ENCODE measurements at places on chromosomes 6 and 20.
A peak's percentile ranks its signal among the peaks of the same experiment; 100 is the strongest.

GRCh38 chr6:126307849-126308248 lies 32.1 kb upstream of the CENPW start:
- DNase-seq, result no peak

DNA sequence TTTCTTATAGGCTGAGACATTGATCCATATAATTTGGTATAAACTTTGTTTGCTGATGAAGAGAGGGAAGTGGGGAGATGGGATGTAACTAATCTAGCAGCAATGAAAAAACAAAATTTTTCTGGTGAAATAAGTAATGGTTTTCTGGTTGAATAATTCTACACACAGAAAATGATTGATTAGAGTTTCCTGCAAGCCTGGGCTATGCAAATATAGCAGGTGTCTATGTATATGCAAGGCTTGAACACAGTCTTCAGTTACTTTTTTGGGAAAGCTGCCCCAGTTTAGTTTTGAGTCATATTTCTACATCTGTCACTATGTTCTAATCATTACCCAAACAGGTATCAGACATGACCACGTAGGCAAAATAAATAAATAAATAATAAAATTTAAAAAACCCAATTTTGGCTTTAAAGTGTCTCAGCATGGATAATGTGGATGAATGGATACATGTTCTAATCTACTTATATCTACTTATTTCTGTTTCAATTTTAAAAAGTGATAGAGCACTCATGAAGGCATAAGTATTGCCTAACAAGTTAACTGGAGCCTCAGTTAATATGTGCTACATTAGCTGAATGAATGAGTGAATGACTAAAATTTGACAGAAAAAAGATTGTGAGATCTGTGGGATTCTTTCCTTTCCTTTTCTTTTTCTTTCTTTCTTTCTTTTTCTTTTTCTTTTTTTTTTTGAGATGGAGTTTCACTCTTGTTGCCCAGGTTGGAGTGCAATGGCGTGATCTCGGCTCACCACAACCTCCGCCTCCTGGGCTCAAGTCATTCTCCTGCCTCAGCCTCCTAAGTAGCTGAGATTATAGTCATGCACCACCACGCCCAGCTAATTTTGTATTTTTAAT lies 37.2 kb upstream of the TFB1M start:
- no peak for DNase-seq

GRCh38 chr20:24698189-24698588 lies 228.8 kb downstream of the SYNDIG1 start:
- no peak for DNase-seq

DNA sequence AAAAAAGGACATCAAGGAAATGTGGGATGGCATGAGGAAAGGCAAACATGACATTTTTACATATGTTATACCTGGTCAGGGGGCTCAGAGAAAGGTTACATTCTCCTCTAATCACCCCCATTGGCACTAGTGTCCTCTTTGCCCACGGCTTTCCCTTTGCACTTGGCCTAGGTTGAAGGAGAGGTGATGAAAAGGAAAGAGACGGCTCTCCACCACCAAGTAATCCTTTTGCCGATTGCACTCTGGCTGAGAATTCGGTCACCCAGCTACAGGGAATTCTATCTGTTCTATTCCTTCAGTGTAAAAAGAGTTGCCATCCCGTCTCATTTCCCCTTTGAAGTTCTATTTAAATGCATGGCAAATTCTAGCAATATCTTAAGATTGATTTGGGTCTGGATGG lies 10.4 kb downstream of the VGLL2 start:
- DNase-seq, result no peak

- DNase-seq, result no peak
These were observed 30.5 kb upstream of the RIPPLY2 start for GRCh38 chr6:83822629-83823169.

DNA sequence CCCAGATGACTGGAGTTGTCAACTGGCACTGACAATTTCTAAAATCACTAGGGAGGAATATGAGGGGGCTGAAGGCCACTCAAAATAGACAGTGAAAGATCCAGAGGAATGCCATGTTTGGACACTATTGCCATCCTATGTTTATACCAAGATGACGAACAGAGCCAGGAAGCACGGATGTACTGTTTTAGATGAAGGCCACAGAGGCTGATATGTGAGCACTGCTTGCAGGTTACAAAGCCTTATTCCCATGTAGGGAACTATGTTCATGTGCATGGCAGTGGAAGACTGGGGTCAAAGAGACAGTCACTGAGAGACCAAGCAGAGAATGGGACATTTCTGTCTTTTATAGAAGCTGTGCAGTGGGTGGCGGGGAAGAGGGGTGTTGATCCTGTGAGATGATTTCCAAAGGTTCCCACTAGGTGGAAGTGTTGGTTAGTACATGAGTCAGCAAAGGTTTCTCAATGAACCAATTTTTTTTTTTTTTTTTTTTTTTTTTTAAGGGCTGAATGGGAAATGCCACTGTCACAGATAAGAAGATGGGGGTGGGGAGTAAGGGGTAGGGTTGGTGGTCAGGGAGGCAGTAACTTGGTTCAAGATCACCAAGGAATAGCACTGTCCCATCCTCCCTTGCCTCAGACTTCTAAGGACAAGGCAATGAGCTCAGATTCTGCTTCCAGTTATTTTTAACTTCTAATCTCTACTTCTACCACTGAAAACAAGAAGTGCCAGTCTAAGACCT lies 46.7 kb upstream of the MOCS1 start:
- DNase-seq, result no peak

DNA sequence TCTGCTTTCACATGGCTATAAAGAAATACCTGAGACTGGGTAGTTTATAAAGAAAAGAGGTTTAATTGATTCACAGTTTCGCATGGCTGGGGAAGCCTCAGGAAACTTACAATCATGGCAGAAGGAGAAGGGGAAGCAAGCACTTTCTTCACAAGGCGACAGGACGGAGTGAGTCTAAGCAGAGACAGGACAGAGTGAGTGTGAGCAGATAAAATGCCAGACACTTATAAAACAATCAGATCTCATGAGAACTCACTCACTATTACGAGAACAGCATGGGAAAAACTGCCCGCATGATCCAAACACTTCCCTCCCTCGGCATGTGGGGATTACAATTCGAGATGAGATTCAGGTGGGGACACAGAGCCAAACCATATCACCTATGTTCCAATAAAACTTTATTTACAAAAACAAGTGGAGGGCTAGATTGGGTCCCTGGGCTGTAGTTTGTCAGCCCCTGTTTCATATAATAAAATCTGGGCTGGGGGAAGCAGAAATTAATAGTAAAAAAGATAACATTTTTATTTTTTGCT lies 37.1 kb upstream of the CTAGE9 start:
- no peak for DNase-seq

- no peak for DNase-seq
These were observed 47.5 kb upstream of the JAG1 start for GRCh38 chr20:10721137-10721896.

DNA sequence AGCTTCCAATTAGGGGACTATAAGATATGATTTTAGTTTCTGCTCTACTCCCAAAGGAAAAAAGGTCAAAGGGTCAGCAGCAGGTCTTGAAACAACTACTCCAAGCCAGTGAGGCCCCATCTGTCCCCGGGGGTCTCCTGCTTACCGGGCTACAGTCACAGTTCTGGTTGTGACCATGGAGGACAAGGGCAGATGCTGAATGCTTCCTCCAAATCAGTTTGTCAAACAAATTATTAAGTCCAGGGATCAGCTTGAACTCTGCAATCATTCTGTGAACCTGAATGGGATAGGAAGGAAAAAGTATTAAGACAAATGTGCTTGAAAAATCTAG lies 60.2 kb downstream of the MYH7B start:
- DNase-seq, result no peak

- DNase-seq, result no peak
These were observed 187.9 kb upstream of the BTBD3 start for GRCh38 chr20:11729806-11730205.

DNA sequence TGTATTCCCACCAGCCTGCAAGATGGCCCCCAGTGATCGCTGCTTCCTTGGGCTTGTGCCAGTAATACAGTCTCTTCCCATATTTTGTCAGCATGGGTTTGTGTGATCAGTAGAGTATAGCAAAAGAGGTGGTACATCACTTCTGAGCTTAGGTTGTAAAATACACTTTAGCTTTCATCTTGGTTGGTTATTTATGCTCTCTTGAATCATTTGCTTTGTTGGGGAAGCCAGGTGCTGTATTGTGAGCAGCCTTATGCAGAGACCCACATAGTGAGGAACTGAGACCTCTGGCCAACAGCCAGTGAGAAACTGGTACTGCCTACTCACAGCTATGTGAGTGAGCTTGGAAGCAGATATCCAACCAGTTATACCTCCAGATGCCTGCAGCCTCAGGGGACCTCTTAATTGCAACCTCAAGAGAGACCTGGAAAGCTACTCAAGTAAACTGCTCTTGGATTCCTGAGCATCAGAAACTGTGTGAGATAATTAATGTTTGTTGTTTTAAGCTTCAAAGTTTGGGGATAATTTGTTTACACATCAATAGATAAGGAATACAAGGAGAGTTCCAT lies 229.3 kb downstream of the FARS2 start:
- DNase-seq, result no peak

- no peak for DNase-seq
These were observed 20.1 kb downstream of the FAM50B start for GRCh38 chr6:3869284-3869631.

- no peak for DNase-seq
These were observed 212.5 kb downstream of the GJA1 start for GRCh38 chr6:121647905-121648304.

GRCh38 chr6:22025468-22026163 lies 271.2 kb downstream of the PRL start:
- peak; percentile 12 for DNase-seq

DNA sequence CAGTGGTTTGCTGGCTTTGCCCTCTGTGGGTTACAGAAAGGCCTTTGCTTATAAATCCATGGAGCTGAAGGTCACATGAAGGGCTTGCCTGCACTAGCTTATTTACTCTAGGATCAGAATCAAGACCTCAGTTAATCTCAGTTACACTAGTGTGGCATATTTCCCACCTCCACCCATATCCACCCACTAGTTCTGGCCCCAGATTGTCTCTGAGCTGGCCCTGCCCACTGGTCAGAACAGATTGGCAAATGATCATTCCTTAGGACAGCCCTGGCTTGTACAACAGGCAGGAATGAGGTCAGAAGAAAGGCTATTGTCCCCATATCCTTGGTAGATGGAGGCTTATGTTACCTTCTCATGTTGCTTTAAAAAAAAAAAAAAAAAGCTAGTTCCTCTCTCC lies 33.3 kb upstream of the SASH1 start:
- DNase-seq, result no peak

GRCh38 chr20:62704341-62704948 lies 4.2 kb upstream of the NTSR1 start:
- DNase-seq, result no peak

DNA sequence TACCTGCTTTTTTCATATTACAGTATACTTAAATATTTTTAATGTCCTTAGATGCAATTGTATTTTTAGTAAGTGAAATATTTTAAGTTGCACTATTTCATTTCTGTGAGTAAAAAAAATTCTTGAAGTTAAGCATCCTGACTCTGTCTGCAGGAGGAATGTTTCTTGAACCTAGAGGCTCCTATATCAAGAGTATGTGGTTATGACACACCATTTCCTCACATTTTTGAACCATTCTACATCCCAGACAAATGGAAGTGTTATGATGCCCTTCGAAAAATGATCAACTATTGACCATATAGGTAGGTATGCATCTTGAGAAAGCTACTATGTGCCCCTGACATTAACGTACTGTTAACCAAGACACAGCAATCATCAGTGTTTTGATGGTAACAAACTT lies 237.0 kb downstream of the BCKDHB start:
- no peak for DNase-seq

GRCh38 chr20:16194617-16195360 lies 378.5 kb downstream of the KIF16B start:
- DNase-seq, result no peak

DNA sequence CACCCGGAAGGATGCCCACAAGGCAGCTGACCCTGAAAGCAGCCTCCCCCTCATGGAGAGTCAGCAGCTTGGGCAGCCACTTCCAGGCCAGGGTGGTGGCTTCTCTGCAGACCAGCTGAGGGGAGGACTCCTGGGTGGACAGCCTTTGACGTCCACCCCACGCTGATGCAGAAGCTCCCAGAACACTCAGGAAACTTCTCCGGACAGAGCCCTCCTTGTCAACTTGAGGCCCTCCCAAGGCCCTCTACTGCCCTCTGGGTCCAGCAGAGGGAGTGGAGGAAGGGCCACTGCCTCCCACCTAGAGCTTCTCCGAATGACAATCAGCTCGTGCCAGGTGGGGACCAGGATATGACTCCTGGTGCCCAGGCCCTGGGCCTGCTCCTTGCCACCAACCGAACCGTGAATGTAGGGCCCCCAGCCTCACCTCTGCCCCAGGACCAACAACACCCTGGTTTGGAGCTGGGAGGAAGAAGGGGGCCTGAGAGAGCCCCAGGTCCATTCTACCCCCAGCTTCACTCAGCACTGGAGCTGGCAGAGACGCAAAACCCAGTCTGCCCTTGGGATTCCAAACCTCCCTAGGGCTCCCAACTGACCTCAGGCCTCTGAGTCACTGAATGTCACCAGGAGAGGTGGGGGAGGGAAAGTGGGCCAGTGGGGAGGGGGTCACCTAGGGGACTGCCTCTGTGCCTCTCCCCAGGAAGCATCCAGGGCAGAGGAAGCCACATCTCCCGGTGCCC lies 10.9 kb upstream of the SLC22A7 start:
- DNase-seq, result no peak

DNA sequence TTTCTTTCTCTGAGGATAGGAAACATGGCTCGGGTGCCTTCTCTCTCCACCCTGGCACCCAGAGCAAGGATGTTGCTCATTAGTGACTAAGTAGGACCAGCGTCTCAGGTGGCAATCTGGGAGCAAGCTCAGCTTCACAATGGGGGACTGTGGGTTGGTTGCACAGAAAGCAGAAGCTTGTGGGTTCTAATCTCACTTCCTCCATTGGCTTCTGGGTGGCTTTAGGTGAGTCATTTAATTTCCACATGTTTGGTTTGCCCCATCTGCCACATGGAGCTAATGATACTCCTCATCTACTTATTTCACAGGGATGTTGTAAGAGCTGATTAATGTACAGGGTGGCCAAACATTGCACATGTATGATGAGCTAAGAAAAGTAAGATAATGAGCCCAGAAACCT lies 54.8 kb upstream of the AKIRIN2 start:
- peak; percentile 48 for DNase-seq

DNA sequence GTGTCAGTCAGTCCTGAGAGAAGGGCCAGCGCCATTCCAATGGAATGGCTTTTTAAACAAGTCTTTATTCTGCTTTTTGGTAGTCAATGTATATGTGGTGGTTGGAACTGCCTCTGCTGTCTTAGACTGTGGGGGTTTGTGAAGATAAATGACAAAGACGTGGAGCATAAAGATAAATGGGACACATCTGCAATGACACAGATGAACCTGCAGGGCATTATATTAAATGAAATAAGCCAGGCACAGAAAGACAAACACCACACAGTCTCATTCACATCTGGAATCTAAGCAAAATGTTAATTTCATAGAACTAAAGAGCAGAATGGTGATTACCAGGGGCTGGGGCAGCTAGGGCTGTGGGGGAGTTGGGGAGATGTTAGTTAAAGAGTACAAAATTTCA lies 912.8 kb upstream of the MAN1A1 start:
- no peak for DNase-seq

DNA sequence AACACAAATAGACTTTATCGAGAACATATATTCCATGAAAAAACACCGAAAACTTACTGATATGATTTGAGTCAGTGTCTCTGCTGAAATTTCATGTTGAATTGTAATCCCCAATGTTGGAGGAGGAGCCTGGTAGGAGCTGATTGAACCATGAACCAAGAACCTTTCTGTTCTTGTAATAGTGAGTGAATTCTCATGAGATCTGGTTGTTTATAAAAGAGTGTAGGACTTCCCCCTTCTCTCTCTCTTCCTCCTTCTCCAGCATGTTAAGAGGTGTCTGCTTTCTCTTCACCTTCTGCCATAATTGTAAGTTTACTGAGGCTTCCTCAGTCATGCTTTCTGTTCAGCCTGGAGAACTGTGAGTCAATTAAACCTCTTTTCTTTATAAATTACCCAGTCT lies 1289.3 kb upstream of the CITED2 start:
- no peak for DNase-seq

All from CD4-positive, alpha-beta T cell treated with Interleukin-4 for 4 hours (primary cell).